ENCODE measurements at places on chromosomes 4 and X.
A peak's percentile ranks its signal among the peaks of the same experiment; 100 is the strongest.

GRCh38 chrX:45070116-45071007 is 130.3 kb downstream of the DIPK2B start:
- DNase-seq, result no peak

DNA sequence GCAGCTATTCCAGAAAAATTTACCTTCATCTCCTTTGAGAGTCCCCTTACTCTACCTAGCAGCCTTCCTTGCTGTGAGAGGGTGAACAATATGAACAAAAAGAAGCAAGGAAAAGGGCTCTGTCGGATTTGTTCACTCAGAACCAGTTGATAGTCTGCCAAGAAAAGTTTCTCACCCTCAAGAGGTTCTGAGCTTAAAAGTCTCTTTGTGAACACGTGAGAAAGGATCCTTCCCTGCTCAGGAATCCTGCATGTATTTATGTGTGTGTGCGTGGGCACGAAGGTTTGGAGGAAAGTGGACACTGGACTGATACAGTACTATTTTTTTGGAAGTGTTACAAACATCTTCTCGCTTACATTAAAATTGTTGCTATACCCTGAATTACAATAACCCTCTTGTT is 178.6 kb upstream of the JADE1 start:
- no peak for DNase-seq

GRCh38 chr4:124931050-124931449 is 218.5 kb upstream of the ANKRD50 start:
- no peak for DNase-seq

DNA sequence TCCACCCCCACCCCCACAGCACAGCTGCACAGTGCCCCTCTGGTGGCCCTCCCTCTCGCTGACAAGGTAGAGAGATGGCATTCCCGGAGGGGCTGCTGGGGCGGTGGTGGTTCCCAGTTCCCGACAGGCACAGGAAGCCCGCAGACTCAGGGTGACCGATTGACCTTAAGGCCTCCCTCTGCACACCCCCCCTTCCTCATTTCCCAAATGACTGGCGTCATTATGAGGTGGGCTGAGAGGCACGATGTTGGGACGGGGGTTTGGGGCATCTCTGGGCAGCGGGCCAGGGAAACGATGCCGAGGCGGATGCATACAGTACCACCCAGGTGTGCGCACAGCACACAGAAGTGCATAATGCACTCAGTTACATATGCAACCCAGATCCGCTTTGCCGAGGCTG is 3.5 kb upstream of the TIMP1 start:
- DNase-seq, result no peak

GRCh38 chr4:47752214-47752613 is 85.7 kb downstream of the CORIN start:
- DNase-seq, result no peak

GRCh38 chr4:42151568-42152506 is 618 bp downstream of the BEND4 start:
- DNase-seq, result no peak

- DNase-seq, result no peak
These were observed 2.9 kb upstream of the AGA start for GRCh38 chr4:177444911-177445736.

DNA sequence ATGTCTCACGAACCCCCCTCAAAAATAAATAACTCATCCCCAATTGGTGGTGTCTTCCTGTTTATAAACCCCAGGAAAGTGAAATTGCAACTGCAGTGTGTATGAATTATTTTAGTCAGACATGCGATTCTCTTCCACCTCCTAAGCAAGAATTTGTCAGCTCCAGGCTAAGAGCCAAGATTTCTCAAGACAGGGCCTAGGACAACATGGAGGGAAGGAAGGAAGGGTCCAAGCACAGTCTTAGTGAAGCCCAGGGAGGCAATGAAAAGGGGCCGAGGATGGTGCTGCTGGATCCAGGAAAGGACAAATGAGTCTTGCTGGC is 20.0 kb downstream of the SH3KBP1 start:
- DNase-seq, result peak; percentile 37

DNA sequence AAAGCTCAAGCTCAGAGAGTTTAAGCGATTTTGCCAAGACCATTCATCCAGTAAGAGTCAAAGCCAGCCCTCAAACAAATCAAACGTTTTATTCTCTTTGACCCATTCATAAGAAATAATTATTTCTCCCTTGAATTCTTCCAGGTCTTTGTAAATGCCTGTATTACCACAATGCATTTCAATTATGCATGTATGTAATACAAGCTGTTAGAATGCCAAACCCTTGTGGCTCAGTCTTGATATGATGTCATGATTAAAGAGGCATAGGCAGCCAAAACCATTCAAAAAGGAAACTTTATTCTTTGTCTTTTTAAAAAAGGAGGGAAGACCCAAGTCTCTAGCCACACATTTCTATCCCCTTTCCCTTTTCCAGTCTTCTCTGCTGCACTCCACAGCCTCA is 56.5 kb upstream of the PGM2 start:
- DNase-seq, result no peak

DNA sequence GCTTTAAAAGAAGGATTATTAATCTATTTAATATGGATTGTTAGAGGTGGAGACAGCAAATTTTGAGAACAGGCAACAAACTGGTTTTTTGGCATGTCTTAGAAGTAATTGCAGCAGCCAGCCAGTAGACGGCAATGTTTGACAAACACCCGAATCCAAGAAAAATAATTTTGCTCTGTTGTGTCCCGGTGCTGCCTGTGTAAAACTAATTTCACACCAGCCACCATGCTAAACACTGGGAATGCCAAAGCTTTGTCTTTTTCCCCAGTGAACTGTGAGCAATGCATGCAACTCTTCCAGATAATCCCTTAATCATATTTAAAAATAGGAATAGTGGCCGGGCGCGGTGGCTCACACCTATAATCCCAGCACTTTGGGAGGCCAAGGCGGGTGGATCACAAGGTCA is 25.9 kb downstream of the SMIM31 start:
- no peak for DNase-seq

DNA sequence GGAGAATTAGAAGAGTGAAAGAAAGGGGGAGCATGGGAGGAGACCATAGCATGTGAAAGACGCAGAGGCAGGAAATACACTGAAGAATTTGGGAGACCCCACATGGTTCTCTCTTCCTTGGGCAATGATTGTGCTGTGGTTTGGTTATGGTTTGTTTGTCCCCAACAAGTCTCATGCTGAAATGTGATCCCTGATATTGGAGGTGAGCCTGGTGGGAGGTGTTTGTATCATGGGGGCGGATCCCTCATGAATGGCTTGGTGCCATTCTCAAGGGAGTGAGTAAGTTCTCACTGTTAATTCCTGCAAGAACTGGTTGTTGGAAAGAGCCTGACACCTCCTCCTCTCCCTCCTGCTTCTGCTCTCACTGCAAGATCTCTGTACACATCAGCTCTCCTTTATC is 78.6 kb upstream of the RAI2 start:
- DNase-seq, result peak; percentile 21

DNA sequence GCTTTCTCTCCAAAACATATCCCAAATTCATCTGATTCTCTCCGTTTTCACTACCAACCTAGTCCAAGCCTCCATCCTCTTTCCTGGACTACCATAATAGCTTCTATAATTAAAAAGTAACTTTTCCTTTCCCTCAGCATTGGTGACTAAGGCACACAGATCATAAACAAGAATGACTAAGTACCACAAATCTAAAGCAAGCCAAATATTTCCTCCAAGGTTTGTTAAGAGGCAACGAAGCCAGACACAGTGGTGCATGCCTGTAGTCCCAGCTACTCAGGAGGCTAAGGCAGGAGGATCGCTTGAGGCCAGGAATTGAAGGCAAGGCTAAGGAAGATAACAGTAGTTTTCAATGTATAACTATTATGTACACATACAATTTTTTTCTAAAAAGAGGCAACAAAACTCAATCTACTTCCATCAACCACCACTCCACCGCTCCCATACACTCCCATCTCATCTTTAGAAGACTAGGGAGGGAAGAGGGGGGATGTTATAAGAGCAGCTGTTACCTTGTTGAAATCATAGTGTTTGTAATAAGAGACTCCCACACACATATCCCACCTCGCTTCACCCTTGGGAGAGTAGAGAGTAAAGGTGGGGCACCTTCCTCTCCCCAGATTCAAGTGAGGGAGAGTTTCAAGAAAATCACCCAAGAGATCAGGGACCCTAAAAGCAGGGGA is 4.2 kb upstream of the JCHAIN start:
- DNase-seq, result no peak

DNA sequence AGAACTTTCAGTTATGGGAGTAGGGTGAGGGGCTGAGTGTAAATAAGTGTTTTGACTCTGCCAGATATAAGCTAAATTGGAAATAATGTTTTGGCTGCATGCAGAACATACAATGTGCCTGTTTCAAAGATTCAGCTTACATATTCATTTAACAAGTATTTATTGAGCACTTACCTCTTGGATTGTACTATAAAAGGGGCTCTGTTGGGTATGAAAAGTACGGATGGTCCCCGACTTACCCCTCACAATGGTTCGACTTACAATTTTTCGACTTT is 799 bp upstream of the AIFM1 start:
- no peak for DNase-seq

DNA sequence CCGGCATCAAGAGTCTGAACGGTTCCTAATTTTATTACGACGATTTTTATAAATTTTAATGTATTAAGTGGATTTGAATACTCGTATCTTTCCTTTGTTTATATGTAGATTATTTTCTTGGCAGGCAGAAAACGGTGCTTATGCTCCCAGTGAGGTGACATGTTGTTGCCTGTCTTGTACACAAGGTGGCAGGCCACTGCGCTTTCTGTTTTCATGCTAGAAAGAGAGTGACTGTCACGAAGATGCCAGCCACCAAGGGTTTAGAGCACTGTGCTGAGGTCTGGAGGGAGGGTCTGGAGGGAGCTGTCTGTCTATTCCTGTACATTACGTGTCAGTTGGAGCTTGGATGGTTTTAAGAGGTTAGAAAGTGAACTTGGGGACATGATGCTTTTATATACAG is 87.7 kb downstream of the SHROOM2 start:
- no peak for DNase-seq

DNA sequence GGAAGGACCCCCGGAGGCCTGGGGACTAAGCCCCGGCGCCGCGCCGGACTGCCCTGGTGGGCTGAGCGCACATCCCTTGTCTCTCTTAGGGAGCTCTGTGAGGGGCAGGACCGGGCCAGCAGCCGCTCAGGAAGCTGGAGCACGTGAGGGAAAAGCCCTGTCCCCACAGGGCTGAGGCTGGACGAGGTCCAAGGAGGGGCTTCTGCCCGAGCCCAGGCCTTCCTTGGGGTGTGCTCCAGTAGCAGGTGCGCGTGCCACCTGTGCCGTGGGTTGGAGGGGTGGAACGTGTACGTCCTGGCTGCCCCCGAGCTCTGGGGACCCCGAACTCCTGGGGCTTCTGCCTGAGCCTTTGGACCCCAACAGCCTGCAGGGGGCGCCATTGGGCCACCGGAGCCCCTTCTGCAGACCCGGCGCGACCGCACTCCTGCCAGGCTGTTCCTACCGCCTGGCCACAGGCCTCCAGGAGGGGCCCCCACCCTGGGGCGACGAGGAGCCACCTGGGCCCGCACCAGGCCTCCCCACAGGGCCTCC is 27.2 kb downstream of the TACC3 start:
- no peak for DNase-seq

GRCh38 chrX:41449615-41450014 is 2.5 kb downstream of the NYX start:
- no peak for DNase-seq

DNA sequence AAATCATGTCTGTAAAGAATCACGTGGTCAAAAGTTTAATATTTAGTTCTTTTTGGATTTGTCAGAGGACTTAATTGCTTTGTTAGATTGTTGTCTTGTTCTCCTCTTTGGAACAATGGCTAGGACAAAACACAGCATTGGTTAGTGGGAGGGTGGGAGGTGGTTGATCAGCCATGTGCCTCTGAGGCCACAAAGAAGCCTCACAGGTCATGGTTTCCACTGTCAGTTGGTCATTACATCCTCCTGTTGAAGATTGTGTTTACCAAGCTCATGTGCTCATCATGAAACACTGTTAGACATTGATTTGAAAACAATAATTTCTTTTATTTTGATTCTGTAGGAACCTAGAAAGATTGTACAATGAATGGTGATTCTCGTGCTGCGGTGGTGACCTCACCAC is 31.9 kb downstream of the ADD1 start:
- no peak for DNase-seq

DNA sequence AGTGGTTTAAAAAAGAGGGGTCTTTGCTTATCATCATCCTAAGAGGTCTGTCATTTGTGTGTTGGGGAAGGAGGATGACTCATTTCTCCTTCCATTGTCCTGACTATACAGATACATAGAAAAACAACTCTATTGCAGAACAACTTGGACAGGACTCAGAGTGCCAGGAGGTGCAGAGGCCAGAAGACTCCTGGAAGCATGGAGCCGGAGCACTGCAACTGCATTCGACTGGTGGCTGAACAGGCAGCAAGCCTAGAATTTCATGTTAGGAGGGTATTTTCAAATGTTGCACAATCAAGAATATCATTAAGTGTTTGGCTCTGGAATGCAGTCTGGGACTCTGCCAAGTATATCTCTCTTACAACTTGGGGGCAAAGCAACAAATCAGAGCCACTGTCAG is 35.0 kb upstream of the MAML3 start:
- DNase-seq, result no peak

DNA sequence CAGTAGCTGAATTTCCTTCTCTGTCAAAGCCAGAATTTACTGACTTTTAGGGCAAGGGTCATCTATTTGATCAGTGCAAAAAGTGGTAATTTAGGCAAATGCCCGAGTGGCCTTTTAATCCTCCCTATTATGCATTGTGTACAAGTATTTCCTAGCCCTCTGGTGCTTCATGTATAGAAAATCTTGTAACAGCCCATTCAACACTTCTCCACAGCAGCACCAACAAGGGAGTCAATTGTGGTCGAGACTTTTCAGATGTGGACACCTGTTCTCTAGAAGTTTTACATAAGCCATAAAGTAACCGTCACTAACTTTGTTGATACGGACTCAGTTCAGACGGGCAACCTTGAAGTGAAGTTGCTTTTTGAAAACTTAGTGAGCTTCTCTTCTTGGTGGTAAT is 50.9 kb upstream of the FHDC1 start:
- no peak for DNase-seq

GRCh38 chr4:95214408-95214807 is 334.4 kb downstream of the UNC5C start:
- DNase-seq, result no peak

GRCh38 chr4:7050481-7051143 is 7.4 kb downstream of the TADA2B start:
- no peak for DNase-seq

DNA sequence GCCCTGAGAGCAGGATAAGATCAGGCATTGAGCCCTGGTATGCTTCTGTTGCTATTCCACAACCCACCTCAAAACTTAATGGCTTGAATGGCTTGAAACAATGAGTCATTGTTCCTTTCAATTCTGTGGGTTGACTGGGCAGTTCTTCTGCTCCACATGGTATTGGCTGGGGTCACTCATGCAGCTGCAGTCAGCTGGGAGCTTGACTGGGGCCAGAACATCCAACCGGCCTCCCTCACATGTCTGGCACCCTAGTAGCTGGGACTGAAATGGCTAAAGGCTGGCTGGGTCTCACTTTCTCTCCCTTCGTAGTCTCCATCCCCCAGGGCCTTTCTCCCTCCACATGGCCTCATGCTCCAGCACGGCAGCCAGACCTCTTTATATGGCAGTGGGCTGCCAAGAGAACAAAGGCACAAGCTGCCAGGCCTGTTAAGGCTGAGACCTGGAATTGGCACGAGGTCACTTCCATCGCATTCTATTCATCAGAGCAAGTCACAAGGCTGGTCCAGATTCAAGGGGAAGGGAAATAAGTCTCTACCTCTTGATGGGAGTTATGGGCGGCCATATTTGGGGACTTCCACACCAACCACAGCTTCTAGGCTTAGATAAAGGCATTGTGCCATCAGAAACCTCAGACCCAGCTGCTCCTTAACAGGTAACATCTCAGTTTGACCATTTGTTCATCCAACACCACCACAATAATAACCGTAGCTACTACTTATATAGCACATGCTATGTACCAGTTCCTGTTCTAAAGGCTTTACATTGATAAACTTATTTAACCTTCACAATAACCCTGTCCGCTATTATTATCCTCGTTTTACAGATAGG is 159.7 kb upstream of the ATP6AP2 start:
- no peak for DNase-seq

All from lower leg skin (tissue), 4 donors.